ENCODE measurements at places on chromosomes 4 and X.

DNA sequence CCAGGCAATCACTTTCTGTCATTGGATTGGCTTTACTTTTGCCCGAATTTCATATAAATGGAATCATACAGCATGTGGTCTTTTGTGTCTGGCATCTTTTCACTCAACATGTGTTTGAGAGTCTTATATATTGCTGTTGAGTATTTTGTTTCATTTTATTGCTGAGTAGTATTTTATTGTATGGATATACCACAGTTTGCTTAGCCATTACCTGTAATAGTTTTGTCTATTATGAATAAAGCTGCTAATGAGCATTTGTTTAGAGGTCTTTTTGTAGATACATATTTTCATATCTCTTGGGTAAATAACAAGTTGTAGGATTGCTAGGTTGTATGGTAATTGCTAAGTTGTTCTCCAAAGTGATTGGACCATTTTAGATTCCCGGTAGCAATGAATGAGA is 105.7 kb downstream of the WWC2 start:
- no peak for DNase-seq

DNA sequence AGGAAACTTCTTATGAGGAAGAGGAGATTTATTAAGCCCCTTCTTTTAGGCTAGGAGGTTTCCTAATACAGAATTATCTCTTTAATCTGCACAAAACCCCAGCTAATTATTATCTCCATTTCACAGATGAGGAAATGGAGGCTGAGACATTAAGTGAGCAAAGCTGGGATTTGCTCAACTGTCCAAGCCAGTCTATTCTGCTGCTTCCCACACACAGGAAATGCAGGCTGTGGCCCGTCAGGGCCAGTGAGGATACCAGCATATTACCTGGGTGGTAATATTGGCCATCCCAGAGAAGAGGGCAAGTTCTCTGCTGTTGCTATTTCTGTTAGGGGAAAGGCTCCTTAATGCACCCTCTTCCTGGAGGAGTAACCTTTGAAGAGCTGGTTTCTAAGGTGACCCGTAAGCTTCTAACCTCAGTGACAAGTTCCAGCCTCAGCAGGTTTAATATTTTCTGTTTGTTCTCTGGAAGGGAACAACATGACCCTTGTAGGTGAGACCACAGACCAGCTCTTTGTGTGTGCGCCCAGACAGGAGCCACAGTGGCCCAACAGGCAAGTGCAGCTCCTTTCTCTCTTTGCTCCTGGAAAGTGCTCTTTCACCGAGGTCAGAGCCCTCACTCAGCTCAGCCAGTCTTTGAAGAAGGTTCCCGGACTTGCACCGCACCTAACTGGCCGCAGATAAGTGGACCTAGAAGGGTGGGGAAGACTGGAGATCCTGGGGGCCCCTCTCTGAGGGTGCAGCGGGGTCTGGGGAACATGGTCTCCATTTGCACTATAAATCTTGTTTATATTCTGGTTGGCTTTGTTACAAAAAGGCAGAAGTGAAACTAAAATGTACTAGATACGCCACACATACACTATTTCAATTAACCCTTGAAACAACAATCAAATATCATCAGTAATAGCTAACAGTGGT is 35.5 kb downstream of the TBC1D9 start:
- no peak for DNase-seq

GRCh38 chr4:60611762-60612496 is 588.2 kb upstream of the ADGRL3 start:
- DNase-seq = no peak

DNA sequence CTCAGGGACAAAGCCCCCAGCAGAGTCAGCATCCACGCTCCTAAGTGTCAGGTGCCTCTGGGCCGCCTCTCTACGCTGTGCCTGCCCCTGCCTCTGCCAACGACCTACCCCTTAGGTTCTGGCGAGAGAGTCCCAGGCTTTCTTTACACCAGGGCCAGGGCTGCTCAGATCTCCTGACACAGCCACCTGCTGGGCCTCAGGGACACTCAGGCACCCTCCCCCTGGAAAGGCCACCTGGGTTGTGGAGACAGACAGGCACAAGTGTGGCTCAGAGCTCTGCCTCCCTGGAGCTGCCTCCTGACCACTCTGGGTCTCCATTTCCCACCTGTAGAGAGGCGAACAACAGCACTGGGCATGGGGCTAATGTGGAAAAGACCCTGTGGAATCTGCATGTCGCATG is 90.0 kb upstream of the ADRA2C start:
- no peak for DNase-seq

GRCh38 chr4:136484996-136485395 is 1047.3 kb downstream of the PCDH18 start:
- DNase-seq = no peak

GRCh38 chr4:98945297-98945850 is 16.4 kb upstream of the EIF4E start:
- DNase-seq = no peak

All from tibial artery (tissue), 4 donors.